Midbrain (tissue), 1 donor: ENCODE measurements at places on chromosomes 16 and 17.

GRCh38 chr17:45924332-45924820 lies 30.0 kb downstream of the MAPT start:
- DNase-seq = no peak

DNA sequence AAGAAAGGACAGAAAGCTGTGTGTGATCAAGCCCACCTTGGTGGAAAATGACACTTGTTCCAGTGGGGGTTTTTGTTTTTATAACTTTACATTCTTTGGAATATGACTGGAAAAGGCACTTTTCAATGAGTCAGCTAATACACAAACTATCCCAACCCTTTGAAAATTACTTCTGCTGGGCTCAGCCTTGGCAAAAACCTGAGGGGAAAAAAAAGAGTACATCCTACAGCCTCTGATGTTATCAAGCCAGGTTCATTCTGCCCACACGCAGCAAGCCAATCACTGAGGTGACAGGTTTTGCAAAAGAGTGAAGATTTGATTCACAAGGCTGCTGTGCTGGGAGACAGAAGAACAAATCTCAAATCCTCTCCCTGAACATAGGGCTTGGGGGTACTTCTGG lies 484.5 kb upstream of the ERCC4 start:
- no peak for DNase-seq

GRCh38 chr16:2033057-2033908 lies 6.6 kb downstream of the NHERF2 start:
- peak; percentile 91 for DNase-seq

DNA sequence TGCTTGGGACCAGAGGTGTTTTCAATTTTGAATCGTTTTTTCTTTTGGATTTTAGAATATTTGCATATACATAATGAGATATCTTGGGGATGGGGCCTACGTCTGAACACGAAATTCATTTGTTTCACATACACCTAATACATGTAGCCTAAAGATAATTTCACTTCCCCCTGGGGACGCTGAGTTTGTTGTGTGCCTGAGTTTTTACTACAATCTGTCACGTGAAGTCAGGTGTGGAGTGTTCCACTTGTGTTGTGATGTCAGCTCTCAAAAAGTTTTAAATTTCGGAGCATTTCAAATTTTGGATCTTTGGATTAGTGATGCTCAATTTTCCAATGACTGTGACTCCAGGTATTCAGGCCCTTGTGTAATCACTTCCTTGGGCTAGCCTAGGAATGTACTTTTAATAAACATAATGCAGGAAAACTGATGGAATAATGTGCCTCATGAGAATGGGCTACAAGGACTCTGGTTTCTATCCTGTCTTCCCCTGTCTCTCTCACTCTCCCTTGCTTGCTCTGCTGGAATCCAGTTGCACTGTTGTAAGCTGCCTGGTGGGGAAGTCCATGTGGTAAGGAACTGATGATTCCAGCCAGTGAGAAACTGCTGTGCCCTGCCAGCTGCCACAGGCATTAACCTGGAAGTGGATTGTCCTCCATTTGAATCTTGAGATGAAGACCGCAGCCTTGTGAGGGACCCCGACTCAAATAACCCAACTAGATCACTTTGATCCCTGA lies 403.8 kb downstream of the SHISA9 start:
- no peak for DNase-seq

DNA sequence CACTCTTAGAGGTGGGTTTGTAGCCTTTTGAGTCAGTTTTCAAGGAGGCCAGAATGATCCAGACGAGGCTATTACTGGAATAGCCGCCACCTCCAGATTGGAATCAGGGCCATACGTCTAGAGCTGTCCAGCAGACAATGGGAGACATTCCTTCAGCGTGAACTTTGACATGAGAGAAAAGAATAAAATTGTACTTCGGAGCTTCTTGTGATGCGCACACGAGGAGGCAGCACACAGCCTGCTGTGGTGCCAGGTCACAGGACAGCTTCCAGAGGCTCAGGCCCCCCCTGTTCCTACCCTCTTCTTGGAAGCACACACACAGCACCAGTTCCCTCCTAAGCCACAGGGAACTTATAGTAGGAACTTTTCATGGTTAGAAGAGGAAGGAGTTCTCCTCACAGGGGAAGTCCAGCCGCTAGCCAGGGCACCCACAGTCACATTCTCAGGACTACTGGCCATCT lies 81.0 kb downstream of the VPS53 start:
- no peak for DNase-seq

GRCh38 chr17:41019415-41019814 lies 7.6 kb downstream of the KRTAP1-5 start:
- DNase-seq = no peak

- no peak for DNase-seq
These were observed 24.7 kb upstream of the TOB1 start for GRCh38 chr17:50890675-50891516.
